ENCODE measurements at places on chromosomes 16 and 17. TPM values are rescaled to one million over a fixed set of nuclear protein-coding genes. Genes with fewer than 3 reads are reported as not detected.

The SMIM22 gene
- total RNA-seq, result not detected

- no peak for DNase-seq
Measured at GRCh38 chr17:12958786-12959185, 59.0 kb downstream of the ELAC2 start.

DNA sequence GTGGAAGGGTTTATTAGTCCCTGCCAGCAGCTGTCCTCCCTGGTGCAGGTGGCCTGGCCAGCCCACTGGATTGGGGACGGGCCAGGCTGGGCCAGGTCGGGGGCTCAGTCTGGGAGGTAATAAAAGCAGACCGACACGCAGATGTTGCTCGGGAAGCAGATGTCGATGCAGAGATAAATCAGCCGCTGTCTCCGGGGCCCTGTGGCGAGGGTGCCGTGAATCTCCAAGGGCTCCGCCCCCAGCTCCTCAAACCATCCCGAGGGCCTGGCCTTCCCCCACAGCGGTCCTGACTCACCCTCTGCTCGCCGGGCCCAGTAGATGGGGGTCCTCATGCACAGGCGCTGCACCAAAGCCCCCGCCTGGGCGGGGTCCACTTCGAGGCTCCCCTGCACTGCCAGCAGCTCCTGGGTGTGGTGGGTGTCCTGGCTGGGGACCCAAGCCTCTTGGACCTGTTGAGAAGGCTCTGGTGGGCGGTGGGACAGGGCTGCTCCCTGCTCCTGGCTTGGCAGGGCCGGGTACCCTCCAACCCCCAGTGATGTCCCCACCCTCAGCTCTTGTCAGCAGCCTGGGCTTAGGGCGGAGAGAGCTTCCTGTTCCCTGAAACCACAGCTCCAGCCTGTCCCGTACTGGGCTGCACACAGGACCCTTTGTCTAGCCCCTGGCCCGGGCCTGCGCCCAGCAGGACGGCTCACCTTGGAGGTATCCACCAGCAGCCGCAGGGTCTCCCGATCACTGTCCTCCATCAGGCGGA, 1.2 kb downstream of the BRICD5 start:
- no peak for DNase-seq

- no peak for DNase-seq
Measured at GRCh38 chr16:52283018-52283417, 263.9 kb downstream of the TOX3 start.

DNA sequence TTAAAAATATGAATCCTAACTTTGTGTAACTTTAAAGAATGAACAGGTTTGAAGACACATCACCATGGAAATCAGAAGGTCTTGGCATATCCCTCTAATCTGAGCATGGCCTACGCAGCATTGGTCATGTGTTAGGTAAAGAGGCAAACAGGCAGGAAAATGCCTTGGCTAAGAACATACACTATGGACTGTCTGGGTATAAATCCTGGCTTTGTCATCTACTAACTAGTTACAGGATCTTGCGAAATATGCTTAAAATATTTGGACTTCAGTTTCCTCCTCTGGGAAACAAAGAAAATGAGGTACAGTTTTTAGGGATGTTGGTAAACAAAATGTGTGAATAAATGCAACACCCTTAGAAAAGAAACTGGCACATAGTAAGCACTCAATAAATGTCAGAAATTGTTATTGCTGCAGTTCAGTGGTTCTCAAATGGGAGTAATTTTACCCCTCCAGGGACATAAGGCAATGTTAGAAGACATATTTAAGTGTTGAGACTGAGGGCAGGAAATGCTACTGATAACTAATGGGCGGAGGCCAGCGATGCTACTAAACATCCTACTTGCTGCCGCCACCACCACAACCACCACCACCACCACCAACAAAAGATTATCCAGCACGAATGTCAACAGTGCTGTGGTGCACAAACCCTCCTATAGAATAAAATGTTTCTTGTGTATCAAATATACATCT, 770.8 kb upstream of the SOX9 start:
- no peak for DNase-seq

DNA sequence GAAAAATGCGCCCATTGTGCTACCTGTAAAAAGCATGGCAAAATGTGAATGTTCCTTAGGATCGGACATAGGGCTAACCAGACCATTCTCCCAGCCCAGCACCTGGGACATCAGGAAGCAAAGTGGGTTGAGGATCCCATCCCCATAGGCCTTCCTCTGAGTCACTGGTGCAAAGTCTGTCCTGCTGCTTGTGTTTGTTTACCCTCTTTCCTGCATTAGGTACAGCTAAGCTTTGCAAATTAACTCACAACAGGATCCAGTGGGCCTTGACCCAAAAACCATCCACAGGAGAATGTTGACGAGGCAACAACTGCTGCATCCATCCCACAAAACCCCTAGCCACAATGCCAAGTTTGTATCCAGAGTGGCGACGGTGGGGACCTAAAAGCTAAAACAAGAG, 106.2 kb downstream of the GRIN2A start:
- DNase-seq, result no peak
